ENCODE measurements at places on chromosomes 11 and 22.

GRCh38 chr22:17921871-17922821 lies 102.2 kb downstream of the MICAL3 start:
- DNase-seq = no peak
- H3K36me3 ChIP-seq = no peaks in the 10 kb centered on the region
- H3K4me3 ChIP-seq = no peak overlapping the region
- H3K27ac ChIP-seq = no peak overlapping the region
- H3K27me3 ChIP-seq = no peaks in the 10 kb centered on the region

DNA sequence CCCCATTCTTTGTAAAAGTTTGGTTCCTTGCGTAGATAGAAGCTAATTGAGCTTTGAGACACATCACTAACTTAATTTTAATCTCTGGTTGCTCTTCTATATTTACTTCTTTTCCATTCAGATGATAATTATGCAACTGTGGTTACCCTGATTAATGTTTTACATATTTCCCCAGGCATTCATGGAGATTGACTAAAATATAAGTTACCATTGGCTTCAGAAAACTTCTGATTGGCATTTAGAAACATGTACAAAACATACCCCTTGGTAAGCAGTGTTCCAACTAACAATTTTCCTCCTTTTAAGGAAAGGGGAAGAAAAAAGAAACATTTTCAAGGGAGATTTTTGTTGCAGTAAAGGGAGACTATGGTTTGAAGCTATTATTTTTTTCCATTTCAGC lies 43.9 kb downstream of the FAT3 start:
- DNase-seq = no peak
- no peak overlapping the region for H3K27ac ChIP-seq
- H3K4me3 ChIP-seq = no peak overlapping the region
- no peaks in the 10 kb centered on the region for H3K36me3 ChIP-seq
- H3K4me1 ChIP-seq = no peaks in the 10 kb centered on the region

GRCh38 chr22:11066458-11067285 lies 4461.3 kb upstream of the OR11H1 start:
- H3K27me3 ChIP-seq = no peaks in the 10 kb centered on the region
- no peaks in the 10 kb centered on the region for H3K36me3 ChIP-seq
- DNase-seq = no peak
- H3K27ac ChIP-seq = no peak overlapping the region

- DNase-seq = no peak
- H3K27me3 ChIP-seq = no peaks in the 10 kb centered on the region
- no peak overlapping the region for H3K4me3 ChIP-seq
- H3K36me3 ChIP-seq = no peaks in the 10 kb centered on the region
- no peak overlapping the region for H3K27ac ChIP-seq
Observed at GRCh38 chr22:30212363-30212995, 34.1 kb downstream of the LIF start.

DNA sequence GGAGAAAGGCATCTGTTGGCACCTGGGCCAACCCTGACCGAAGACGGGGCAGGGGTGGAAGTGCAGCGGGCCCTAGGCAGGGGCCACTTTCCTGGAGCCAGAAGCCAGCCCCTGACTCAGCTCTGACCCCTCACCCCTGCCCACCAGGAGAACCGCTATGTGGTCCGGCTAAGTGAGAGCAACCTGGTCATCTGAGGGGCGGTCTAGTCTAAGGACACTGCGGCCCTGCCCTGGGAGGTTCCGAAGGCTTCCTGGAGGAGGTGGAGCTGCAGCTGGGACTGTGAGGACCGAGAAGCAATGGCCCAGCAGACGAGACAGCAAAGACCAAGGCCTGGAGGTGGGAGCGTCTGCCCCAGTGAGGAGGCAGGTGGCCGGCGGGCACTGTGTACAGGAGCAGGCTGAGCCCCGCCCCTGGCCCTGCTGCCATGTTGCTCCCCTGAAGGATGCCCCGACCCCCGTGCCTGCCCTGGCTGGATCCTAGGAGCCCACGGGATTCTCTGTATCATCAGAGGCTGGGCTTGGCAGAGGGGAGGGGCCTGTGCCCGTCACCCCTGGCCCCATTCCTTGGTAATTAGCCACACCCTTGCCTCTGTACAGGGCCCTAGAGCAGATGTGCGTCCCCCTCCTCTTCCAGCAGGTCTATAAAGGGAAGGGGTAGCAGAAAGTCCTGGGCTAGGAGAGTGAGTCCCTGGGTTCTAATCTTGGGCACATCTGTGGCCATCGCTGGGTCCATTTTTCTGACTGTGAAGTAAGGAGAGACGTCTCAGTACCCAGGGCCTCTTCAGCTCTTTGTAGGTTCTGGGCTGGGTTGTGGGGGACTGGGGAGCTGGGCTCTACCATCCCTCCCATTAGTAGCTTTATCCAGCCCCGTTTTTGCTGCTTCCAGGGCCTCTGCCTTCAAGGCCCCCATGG lies 19.4 kb downstream of the RELT start:
- peaks cover 3% of the 10 kb centered on the region for H3K36me3 ChIP-seq
- H3K4me1 ChIP-seq = no peaks in the 10 kb centered on the region
- no peak overlapping the region for H3K4me3 ChIP-seq

GRCh38 chr11:80722629-80723028 lies 1281.8 kb upstream of the TENM4 start:
- no peaks in the 10 kb centered on the region for H3K27me3 ChIP-seq
- H3K36me3 ChIP-seq = no peaks in the 10 kb centered on the region
- no peak overlapping the region for H3K27ac ChIP-seq
- no peak overlapping the region for H3K4me3 ChIP-seq

Measured in naive thymus-derived CD4-positive, alpha-beta T cell (primary cell).